Uterus (tissue), 4 donors: ENCODE measurements at places on chromosomes 11 and 22.

- DNase-seq, result peak; percentile 88
These were observed at the start of gene VPS51 for GRCh38 chr11:65095974-65096806. Gene VPS51 (plus strand): TSS chr11:65096214. CDS start chr11:65096251, 37 bp downstream.

- DNase-seq, result no peak
These were observed 1.7 kb downstream of the TYMP start for GRCh38 chr22:50527921-50528681.

GRCh38 chr11:74072721-74073120 is 63.8 kb upstream of the UCP3 start:
- no peak for DNase-seq

- DNase-seq, result no peak
These were observed 209.7 kb downstream of the SNX19 start for GRCh38 chr11:130706572-130706971.

GRCh38 chr11:76369406-76369805 is 11.5 kb downstream of the THAP12 start:
- no peak for DNase-seq
